NCI-H2081 (cell line): ENCODE measurements at places on chromosomes 13 and 19.
A peak's percentile ranks its signal among the peaks of the same experiment; 100 is the strongest.

GRCh38 chr19:2290441-2291184 lies 8.6 kb upstream of the PEAK3 start:
- DNase-seq = peak; percentile 53

GRCh38 chr19:19422156-19422555 lies 16.7 kb downstream of the GATAD2A start:
- no peak for DNase-seq

- no peak for DNase-seq
These were observed 369.1 kb downstream of the FGF9 start for GRCh38 chr13:22039961-22040360.

GRCh38 chr13:41782086-41782485 lies 178.8 kb downstream of the VWA8 start:
- peak; percentile 20 for DNase-seq

GRCh38 chr19:31346184-31347059 lies 2.8 kb downstream of the TSHZ3 start:
- DNase-seq = no peak

DNA sequence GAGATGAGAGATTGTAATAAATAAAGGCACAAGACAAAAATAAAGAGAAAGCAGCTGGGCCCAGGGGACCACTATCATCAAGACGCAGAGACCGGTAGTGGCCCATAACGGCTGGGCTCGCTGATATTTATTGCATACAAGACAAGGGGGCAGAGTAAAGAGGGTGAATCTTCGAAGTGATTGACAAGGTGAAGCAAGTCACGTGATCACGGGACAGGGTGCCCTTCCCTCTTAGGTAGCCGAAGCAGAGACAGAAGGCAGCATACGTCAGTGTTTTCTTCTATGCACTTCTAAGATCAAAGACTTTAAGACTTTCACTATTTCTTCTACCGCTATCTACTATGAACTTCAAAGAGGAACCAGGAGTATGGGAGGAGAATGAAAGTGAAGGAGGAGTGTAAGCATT lies 4.6 kb upstream of the PRKCG start:
- DNase-seq = no peak

GRCh38 chr19:50878851-50879250 lies 5.6 kb downstream of the KLK2 start:
- DNase-seq = no peak

- no peak for DNase-seq
These were observed 363.1 kb downstream of the EFNB2 start for GRCh38 chr13:106172176-106172905.

DNA sequence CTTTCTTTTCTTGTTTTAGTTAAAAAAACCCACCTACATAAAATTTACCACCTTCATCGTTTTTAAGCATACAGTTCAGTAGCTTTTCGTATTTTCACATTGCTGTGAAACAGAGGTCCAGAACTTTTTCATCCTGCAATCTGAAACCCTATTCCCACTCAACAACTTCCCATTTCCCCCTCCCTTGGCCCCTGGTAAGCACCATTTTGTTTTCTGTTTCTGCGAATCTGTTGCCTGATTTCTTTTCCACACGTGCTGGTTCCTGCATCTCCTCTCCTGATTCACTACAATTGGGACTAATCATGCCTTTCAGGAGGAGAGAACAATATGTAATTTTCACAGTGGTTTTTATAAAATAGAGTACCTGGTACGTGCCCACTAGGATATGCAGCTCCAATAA lies 149.2 kb upstream of the RNF113B start:
- peak; percentile 63 for DNase-seq

- no peak for DNase-seq
These were observed 38.3 kb downstream of the GPR12 start for GRCh38 chr13:26722321-26722720.

- DNase-seq = no peak
These were observed 199.2 kb downstream of the DLEU7 start for GRCh38 chr13:50644081-50644871.

- DNase-seq = no peak
These were observed 825.6 kb downstream of the SLITRK6 start for GRCh38 chr13:84973661-84974060.

GRCh38 chr19:51466723-51467122 lies 8.5 kb upstream of the SIGLEC8 start:
- DNase-seq = no peak

GRCh38 chr19:19154768-19155494 lies 15.1 kb downstream of the MEF2B start:
- no peak for DNase-seq

- no peak for DNase-seq
These were observed 1.6 kb upstream of the RAP2A start for GRCh38 chr13:97432232-97432916.

GRCh38 chr13:94683409-94683808 lies 28.9 kb downstream of the SOX21 start:
- DNase-seq = no peak

- no peak for DNase-seq
These were observed 45.4 kb upstream of the CALM3 start for GRCh38 chr19:46555628-46556280.

- no peak for DNase-seq
These were observed 49.2 kb downstream of the DIAPH3 start for GRCh38 chr13:60114499-60115028.

GRCh38 chr13:89027694-89028306 lies 1356.6 kb downstream of the SLITRK5 start:
- no peak for DNase-seq

DNA sequence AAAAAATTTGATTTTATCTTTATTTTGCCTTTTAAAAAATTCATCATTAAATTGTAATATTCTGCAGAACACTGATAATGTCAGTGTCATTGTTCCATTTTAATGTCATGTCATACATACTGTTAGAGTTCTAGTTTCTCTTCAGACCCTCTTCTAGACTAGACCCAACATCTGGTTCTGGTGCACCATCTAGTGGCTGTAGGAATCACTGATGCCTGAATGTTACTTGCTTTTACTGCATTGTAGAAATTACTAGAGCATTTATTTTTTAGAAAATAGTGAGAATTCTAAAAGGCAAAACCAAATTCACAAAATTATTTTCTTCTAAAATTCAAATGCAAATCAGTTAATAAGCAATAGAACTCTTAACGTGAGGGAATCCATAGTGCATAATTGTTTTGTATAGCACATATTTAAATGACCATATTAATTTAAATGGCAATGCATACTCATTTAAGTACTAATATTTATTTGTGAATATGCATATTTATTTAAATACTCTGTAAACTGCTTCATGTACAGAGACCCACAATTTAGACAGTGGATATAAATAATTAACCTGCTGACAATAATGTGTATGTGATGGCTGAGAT lies 425.7 kb downstream of the KLF12 start:
- peak; percentile 46 for DNase-seq

- no peak for DNase-seq
These were observed 178.9 kb downstream of the UGGT2 start for GRCh38 chr13:95874286-95874685.

DNA sequence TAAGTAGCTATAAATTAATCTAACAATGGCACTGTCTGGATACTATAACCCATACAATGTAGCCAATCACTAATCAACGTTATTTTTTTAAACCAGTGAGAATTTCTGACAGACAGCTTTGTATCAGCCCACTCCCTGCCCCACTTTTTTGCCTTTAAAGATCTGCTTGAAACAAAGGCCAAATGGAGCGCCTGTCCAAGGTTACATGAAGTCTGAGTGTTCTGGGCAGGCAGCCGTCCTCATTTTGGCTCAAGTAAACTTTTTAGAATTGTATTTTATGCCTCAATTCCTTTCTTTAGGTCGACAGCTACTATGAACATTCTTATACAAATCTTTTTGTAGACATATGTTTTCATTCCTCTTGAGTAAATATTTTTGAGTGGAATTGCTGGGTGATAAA lies 6.2 kb downstream of the IFT88 start:
- no peak for DNase-seq

DNA sequence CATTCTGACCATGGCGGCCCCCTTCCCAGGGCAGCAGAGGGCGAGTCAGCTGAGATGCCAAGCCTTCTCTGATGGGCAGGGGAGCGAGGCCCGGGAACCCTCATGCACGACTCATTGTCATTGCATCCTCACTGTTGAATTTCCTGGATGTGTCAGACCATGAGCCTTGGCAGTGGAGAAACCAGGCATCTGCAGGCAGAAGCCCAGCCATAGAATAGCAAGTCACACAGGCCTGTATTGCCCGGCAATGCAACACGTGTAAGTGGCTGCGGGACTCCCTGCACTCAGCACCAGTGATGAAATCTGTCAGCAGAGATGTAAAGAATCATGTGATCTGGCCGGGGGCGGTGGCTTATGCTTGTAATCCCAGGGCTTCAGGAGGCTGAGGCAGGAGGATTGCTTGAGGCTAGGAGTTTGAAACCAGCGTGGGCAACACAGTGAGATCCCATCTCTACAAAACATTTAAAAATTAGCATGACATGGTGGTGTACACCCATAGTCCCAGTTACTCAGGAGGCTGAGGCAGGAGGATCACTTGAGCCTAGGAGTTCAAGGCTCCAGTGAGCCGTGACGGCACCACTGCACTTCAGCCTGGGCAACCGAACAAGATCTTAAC lies 199.7 kb downstream of the KATNAL1 start:
- DNase-seq = no peak

GRCh38 chr19:30073152-30074000 lies 131.3 kb downstream of the URI1 start:
- no peak for DNase-seq

- peak; percentile 98 for DNase-seq
These were observed 92.7 kb downstream of the LHFPL6 start for GRCh38 chr13:39510316-39510695.

DNA sequence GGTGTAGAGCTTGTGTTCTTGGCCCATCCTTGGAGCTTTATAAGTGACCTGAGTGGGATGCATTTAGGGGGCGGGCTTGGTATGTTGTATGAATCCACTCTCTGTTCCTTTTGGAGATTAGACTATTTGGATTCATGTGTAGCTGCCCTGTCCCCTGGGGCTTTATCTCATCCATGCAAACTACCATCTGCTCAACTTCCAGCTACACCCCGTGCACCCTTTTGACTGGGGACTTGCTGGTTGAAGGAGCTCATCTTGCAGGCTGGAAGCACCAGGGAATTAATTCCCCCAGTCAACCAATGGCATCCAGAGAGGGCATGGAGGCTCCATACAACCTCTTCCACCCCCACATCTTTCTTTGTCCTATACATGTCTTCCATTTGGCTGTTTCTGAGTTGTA lies 6.1 kb downstream of the CLEC4M start:
- no peak for DNase-seq

- DNase-seq = no peak
These were observed 143.3 kb downstream of the KDM4B start for GRCh38 chr19:5112175-5112574.

DNA sequence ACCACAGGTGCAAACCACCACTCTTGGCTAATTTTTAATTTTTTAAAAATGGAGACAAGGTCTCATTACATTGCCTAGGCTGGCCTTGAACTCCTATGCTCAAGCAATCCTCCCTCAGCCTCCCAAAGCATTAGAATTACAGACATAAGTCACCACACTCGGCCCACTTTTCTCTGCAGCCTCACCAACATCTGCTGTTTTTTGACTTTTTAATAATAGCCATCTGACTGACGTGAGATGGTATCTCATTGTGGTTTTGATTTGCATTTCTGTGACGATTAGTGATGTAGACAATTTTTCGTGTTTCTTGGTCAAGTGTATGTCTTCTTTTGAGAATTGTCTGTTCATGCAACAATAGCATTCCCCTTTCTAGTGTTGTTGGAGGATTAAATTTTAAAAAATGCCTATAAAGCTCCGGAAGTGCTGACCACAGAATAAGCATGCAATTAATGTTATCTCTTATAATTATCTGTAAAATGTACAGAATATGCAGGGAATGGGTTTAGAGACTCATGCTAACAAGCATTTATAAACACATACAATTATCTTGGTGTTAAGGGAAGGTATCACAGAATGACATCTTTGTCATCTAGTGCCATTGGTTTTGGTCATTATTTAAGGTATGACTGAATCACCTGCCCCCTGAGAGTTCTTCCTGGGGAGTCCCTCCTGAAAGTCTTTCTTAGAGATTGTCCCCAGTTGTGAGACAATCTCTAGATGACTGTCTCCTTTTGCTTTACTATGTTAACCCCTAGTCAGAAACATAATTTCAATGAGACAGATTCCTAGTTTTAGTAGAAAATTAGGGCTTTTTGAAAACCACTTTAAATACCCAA lies 118.5 kb upstream of the SERTM1 start:
- DNase-seq = no peak

DNA sequence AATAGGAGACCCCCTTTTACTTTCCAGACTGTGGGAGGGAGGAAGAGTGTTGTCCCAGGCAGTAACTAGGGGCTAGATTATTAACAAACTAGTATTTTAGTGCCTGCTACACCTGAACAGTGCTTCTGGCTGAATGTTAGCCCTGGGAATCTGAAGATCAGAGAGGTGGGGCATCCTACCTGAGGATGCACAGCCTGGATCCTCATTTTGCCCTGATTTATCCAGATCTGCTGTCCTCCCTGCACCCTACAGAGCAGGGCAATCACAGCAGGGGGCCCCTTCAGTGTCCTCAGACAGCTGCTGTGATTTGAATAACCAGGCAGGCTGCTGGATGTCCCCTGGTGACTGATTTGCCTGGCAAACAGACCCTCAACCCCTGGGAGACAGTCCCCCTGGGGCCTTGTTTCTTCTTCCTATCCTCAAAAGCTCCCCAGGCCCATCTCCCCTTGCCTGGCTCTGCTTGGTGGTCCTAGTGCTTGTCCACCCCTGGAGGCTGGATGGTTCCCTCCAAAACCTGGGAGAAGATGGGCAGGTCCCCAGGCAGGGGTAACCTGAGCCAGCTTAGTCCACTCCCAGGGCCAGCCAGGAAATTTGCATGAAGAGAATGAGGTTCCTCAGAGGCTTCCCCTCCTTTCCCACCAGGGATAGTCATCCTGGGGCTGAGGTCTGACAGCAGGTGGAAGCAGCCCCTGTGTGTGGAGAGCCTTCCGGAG lies at the start of gene OVOL3:
OVOL3 (plus strand) TSS at position 657 of the 713 bp plus-strand sequence. CDS start 60 bp downstream, outside the sequence.
- no peak for DNase-seq

DNA sequence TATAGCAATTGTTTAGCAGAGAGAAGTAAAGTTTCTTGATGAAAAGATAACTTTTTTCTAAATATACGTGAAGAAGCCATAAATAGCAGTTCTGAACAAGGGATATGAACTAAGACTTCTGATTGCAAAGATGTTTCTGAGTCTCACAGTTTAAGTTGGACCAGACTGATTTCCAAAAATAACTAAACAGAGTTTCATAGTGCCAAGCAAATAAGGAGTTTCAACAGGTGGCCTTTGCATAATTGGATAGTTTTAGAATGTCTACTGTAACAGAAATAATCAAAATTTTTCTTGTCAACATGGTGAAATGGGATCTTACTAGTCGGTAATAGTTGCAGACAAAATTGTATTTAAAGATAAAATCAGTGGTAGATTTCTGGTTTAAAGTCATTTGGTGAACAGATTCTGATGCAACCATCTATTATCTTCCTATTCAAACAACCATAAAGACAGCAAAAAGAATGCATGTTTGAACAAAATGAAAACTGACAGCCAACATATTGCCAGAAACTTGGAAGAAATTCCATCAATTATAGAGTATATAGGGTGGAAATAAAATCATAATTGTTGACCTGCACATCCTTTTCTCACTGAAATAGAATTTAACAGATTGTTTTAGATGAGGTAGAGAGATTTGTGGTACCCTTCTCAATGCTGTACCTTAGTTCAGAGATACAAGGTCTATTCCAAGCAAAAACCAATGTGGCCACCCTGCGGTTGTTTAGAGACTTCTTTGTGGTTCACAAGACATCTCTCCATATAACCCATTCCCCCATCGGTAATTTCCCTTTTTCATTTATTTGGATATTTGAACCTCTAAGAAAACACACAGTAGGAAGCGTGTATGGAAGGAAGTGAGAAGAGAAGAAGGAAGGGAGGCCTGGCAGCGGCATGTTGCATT lies 275.3 kb downstream of the COG6 start:
- no peak for DNase-seq

- no peak for DNase-seq
These were observed 145.1 kb upstream of the UFM1 start for GRCh38 chr13:38204556-38204955.
